ENCODE measurements at places on chromosomes 11 and 22.
A peak's percentile ranks its signal among the peaks of the same experiment; 100 is the strongest.

DNA sequence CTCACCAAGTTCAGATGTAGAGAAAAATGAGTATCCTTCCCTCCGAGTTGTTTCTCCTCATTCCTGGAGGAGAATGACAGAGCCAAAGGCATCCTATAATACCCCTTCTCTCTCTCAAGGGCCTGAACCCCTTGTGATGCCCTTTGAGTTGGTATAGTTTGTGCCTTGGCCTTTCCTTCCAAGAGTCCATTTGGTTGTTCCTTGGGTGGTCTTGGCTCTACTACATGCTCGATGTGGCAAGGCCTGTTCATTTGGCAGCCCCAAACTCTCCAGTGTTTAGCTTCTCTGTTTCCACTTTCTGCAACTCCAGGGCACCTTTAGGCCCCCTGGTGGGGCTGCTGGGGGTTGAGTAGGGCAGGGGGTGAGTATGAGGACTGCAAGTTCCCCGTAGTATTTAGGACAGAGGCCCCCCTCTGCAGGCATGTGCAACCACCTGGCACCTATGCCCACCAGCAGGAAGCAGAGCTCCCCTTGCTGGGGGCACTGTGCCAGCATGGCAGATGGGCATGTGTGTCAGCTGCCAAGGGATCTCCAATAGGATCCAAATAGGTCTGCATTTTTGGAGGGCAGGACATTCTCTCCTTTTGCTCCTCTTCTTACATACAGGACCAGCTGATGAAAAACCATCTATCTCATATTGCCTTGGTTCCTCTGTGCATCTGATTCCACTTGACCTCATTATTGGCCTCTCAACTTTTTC, 217.2 kb upstream of the CADM1 start:
- no peak for DNase-seq

DNA sequence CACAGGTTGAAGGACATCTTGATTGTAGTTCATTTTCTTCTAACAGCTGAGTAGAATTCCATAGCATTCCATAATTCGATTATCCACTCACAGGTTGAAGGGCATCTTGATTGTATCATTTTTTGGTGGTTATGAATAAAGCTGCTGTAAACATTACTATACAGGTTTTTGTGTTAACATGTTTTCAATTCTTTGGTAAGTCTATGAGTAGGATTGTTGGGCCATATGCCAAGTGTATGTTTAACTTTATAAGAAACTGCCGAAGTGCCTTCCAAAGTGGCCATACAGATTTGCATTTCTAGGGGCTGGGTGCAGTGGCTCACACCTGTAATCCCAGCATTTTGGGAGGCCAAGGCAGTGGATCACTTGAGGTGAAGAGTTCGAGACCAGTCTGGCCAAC, 44.6 kb downstream of the ANKRD42 start:
- DNase-seq = no peak

- no peak for DNase-seq
These were observed 94.7 kb downstream of the MPPED1 start for GRCh38 chr22:43506487-43506886.

DNA sequence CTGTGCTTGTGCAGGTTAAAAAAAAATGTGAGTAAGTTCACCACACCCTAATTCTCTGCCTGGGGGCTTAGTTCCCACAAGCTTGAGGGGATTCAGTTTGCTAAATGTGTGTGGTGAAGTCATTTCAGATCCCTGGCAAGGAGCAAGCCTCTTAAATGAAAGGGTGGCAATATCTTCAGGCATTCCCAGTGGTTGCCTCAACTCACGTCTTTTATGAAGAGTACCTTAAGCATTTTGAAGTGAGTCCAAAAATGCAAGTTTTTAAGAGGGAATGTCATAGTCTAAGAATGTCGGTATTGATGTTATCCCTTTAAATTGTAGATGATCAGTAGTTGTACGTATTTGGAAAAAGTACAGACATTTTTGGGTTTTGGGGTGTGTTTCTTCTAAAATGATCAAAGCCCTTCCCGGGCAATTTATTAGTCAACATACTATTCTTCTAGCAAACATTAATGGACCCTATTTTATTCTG, 4.9 kb downstream of the TCP11L1 start:
- peak; percentile 72 for DNase-seq

- DNase-seq = no peak
These were observed 467.1 kb downstream of the MIAT start for GRCh38 chr22:27124351-27124966.

DNA sequence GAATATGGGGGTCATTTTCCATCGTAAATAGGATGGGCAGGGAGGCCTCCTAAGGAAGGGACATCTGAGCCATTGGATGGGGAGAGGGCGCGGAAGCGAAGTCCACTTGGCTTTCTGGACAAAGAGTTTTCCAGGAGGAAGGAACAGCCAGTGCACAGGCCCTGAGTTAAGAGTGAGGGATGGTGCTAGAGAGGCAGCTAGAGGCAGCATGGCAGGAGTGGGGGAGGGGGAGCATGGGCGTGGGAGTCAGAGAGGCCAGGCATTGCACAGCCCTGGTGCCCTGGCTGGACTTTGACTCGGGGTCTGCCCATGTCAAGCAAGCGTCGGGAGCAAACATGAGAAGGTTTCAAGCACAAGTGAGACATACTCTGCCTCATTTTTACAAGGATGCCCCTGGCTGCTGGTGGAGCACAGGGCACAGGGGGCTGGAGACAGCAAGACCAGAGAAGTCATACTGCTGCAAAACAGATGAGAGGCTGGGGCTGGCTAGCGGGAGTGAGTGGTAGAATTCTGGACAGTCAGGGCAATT, 9.0 kb downstream of the GNAZ start:
- no peak for DNase-seq

DNA sequence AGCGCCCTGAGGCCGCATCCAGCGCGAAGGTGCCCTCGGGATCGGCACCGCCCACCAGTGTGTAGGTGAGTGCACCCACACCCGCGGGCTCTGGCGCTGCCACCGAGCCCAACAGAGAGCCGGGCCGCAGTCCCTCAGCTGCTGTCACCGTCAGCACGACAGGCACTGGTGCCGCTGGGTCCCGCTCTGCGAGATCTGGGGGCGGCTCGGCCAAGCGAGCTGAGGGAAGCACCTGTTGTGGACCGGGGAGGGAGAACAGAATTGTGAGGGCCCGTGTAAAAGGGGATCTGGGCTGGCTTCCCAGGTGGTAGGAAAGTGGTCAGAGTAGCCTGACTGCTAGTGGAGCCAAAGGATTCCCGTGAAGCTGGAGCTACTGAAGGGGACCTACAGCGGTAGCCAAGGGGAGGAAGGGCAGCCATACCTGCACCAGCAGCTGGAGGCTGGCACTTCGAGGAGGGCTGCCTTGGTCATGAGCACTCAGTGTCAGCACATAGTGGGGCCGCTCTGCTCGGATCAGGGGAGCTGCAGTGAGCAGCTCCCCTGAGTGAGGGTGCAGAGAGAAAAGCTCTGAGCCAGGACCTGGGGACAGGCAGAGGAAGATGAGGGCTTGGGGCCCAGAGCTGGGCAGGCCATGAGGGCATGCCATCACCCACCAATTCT, 11.5 kb upstream of the TPP1 start:
- DNase-seq = no peak

DNA sequence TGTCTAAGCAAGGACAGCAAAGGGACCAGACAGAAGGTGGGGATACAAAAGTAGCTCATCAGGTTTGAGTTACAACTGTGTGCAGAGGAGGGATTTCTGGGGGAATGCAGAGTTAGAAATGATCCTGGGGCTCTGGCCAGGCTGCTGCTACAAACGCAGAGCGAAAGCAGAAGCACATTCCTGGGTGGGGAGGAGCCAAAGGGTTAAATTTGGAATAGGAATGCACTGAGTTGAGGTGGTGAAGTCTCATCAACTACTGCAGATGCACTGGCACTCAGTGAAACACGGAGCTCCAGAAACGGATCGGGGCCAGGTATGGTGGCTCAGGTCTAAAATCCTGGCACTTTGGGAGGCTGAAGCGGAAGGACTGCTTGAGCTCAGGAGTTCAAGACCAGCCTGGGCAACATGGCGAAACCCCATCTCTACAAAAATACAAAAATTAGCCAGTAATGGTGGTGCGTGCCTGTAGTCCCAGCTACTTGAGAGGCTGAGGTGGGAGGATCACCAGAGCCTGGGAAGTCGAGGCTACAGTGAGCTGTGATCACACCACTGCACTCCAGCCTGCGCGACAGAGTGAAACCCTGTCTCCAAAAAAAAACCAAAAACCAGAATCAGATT, 3.2 kb downstream of the CHKA start:
- no peak for DNase-seq

GRCh38 chr11:23957314-23957713, 539.5 kb upstream of the LUZP2 start:
- DNase-seq = no peak

Data from RWPE1 (cell line).